ENCODE measurements at places on chromosomes 12 and 14.

DNA sequence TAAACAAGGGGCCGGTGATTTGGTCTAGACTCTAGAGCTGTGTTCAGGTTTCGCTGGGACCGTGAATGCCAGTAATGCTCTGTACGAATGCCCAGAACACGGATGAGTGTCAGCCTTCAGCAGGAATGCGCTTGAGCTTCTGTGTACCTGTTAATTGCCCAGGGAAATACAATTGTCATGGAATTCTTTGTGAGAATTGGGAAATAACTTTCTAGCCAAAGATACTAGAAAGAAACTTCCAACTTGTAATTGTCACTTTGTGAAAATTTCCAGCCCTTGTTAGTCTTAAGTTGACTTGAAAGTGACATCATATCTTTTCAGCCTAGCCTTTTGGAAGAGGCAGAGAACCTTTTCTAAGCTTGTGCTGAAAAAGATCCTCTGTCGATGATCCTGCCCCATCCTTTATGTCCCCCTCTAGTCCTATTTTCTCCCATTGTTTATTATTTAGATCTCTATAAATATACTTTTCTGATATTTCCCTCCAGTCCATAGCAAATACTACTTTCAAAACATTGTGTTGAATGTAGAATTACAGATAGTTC is 2.7 kb downstream of the CHST11 start:
- DNase-seq: no peak

DNA sequence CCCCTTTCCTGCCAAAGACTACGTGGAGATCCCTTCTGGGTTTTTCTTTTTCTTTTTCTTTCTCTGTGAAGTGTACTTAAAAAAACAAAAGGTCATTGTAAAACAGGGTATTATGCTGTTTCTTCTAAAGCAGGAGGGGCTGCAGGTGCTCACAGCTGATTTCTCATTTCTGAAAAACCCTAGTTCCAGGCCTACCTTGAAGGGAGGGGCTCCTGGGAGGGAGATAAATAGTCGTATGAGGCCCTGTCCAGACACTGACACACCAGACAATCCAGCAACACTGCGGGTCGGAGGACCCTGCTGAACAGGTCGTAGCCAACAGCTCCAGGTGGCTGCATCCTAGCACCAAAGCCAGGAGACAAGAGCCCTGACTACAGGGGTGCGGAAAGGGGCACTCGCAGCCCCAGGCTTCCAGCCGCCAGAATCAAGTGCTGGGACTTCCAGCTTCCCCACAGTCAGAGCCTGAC is 41.1 kb downstream of the PSMA6 start:
- no peak for DNase-seq

DNA sequence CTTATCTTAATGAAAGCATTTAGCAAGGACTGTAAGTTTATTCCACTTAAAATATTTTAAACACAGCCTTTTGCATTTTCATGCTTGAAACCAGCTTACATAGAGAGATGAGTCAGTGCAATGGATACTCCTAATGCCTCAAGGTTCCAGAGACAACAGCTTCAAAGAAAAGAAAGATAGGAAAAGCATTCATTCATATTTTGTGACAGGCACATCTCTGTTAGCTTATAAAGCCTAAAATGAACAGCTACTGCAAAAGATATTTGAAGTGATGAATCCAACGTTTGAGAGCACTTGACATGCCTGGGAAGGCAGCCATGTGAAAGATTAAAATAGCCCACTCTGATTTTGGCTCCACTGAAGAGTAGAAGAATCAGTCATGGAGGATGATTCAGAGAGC is 814.5 kb downstream of the RPS29 start:
- no peak for DNase-seq

DNA sequence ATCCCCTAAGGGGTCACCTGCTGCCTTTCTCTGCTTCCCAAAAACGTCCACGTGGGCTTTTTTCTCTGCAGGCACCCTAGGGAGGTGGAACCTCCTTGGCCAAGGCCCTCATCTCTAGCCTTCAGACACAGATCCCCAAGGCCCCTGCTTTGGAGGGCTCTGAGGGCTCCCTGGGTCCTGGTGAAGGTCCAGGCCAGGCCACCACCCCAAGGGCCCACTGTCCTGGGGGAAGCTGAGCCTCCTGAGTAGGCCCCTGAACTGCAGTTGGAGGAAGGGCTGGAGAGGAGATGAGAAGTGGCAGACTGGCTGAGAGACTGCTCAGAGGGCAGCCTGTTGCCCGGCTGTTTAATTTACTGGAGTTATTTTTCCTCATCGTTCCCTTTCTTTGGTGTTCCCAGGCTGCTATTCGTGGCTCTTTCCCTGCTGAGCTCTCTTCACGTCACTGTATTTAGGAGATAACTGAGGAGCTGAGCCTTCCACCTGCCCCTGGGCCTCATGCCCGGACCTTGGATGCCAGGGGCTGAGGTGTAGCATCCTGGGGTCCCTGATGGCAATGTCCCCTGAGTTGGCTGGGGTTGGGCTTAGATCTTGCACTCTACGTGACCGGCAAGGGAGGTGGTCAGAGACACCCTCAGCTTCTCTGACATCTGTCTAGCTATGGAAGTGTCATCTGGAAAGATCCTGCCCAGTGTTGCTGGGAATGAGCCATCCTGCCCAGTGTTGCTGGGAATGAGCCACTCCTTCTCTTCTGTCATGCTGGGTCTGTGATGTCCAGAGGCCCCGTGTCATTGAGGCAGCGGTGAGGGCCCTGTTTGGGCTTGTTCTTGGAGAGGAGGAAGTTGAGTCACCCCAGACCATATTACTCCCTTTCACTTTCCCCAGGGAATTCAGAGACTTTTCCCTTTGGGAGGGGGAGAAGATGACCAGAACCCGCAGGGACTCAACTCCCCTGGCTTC is 139.8 kb downstream of the TSPAN9 start:
- DNase-seq: no peak

DNA sequence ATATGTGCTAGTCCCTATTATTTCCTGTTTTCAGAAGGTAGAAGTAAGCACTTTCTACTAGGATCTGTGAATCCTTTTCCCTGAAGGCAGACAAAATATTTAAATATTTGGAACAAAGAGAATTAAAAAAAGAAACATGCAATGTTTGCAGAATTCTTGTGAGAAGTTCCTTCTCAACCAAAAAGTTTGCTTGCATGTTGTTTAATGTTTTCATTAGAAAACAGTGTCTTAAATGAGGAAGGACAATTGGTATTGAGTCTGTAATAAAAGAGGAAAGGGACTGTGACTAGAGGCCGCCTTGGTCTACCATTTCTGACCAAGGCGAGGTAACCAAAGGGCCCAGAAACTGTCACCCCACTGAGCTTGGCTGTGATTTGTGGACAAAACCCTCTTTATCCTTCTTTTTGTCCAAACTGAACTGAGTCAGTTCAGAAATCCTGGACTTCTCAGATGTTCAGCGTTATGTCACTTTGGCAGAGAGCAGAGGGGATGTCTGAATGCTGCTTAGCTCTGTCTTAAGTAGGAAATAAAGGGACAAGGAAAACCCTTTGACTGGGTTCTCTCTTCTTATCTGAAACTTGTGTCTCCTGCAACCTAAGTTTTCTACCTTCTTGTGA is 129.8 kb upstream of the CPM start:
- DNase-seq: no peak

GRCh38 chr12:121857322-121858246 is 1.1 kb downstream of the HPD start:
- DNase-seq: no peak

GRCh38 chr14:105912641-105913180 is 386.3 kb downstream of the TMEM121 start:
- DNase-seq: no peak

DNA sequence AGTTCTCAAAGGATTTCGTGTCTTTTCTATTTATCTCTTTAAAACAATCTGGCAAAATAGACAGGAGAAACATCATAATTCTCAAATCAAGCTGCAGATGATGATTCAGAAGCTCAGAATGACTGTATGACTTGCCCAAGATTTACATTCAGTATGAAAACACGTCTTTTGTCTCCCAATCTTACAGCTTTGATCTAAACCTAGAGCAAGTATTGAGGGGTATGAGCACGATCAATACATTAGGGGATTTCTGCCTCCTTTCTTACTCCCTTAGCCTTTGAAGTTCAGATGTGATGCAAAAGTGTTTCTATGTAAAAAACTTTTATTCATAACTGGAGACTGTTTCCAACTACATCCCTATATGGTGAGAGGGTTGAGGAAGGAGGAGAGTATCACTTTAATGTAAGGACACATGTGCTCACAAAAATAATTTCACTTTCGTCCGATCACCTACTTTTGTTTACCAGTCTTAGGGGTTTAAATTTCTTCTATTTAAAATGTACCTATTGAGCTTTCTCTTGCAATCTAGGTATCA is 454.8 kb downstream of the TMTC2 start:
- DNase-seq: no peak

DNA sequence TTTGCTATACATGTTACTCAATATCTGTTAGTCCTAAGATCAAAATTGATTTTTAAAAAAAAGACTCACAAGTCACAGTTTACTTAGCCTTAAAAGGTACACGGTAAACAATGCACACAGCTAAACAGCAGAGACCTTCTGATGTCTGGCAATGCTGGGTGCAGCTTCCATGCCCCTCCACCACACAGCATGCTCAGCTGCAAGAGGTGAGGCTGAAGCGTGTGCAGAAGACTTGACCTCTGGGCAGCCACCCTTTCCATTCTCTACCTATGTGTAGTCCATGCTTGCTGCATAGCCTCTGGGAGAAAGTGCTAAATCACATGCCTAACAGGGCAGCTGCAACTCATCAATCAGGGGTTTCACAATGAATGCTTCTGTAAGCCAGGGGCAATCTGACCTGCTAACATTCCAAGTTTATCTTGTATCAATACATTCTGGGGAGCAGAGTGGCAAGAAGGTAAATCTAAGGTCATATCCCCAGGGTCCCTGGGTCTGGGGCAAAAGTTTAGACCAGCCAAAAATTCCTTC is 44.5 kb upstream of the AMN1 start:
- no peak for DNase-seq

- no peak for DNase-seq
Observed at GRCh38 chr14:21382095-21382494, 1.7 kb downstream of the SUPT16H start.

DNA sequence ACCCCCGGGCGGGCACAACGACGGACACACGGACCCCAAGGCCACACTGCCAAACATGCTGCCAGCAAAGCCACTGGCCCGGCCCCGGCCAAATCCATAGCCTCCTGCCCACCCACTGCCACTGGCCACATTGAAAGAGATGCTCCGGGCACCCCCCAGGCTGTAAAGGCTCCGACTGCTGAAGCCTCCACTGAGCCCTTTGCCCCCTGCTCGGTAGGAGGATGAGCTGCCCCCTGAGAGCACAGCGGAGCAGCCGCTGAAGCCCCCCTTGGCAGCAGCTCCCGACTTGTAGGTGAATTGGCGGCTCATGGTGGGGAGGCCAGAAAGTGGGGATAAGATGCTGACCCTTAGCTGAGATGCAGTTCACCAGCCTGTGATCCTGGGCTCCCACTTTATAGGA is at the start of gene KRT73:
Gene KRT73 (minus strand): TSS at position 344 of the 400 bp plus-strand sequence. CDS start 35 bp downstream, at position 309.
- DNase-seq: no peak

- DNase-seq: no peak
Observed at GRCh38 chr12:104057771-104058197, 6.5 kb upstream of the HCFC2 start.

DNA sequence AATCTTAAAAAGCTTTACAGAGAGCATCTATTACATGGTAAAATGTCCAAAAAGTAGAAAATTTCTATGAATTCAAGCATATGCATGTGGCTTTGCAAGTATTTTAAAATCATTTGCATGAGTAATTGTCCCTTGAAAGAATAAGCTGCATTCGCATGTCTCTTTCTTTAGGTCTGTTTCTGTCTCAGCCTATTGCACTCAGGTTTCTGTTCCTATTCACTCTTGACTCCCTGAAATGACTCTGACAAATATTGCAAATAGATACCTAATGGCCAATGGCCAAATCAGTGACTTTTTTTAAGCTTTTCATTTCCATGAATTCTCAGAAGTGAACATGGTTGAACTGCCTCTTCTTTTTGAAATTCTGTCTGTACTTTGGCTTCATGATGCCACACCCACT is 6.4 kb upstream of the TTC8 start:
- no peak for DNase-seq

- DNase-seq: peak; percentile 53
Observed at GRCh38 chr12:127272864-127273263, 994.1 kb upstream of the TMEM132C start.

DNA sequence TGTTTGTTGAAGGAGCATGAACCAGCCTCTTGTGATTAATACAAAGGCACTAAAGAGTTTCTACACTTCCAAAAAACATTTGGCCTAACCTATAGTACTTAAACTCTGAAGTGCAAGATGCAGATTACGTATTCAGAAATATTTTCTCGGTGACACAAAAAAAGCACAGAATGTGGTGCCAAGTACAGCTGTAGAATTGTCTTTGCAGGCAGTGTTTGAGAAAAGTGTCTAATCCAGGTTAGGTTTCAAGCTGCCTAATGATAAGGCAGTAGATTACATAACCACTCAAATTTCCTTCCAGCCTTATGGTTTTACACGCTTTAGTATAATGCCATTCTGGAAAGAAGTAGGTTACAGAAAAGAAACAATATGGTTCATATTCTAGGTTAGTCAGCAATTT is 205.2 kb downstream of the KLHL28 start:
- no peak for DNase-seq

DNA sequence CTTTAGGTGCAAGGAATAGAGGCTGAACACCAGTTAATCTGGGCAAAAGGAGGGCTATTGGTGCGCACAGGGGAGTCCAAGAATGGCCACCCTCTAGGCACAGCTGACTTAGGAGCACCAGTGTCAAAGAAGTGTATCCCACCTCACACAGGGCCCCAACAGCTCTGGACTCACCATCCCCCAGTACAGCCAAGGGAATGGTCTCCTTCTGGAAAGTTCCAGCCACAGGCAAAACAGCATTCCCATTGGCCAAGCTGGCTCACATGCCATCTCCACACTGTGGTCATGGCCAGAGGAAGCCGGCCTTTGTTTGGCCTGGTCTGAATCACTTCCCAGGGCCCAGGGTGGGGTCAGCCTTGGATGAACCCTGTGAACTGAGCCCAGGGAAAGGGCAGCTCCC is 120.1 kb downstream of the DICER1 start:
- DNase-seq: no peak

- DNase-seq: no peak
Observed at GRCh38 chr14:83714151-83714550, 1815.8 kb upstream of the FLRT2 start.

GRCh38 chr14:51789596-51789995 is 70.8 kb upstream of the GNG2 start:
- DNase-seq: no peak

- no peak for DNase-seq
Observed at GRCh38 chr14:56129092-56129491, 10.9 kb downstream of the PELI2 start.

GRCh38 chr12:106141452-106141851 is 2.7 kb upstream of the NUAK1 start:
- no peak for DNase-seq
